ENCODE measurements at places on chromosomes 16 and 17.
A peak's percentile ranks its signal among the peaks of the same experiment; 100 is the strongest.

DNA sequence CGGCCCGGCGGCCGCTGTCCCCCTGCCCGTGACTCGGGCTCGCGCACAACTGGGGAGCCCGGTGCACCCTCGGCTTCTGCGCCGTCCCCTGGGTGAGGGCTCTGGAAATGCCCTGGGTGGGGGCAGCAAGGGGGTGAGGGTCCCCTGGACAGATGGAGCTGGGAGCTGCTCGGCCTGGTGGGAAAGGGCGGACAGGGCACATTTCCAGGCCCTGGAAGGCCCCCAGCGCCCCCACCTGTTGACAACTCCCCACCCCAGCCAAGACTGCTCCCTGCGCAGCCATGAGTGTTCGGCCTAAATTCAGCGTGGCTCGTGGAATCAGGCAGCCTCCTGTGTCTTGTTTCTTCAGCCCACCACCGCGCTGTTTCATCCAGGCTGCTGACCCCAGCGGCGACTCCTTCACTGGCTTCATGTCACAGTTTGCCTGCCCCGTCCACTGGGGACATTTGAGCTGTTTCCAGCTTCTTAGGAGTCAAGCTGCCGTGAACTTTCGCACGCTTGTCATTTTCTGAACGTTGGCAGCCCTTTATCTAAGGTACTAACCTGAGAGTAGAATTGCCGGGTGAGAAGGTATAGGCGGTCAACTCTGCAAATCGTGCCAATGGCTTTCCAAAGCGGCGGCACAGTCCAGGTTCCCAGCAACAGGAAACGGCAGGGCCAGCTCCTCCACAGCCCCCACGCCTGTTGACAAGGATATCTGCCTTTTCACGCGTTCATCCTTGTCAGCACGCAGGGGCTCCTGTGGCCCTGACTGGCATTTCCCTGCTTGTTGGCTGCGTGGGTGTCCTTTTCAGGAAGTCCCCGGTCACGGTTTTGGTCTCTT lies 895 bp downstream of the UTS2R start:
- DNase-seq = no peak

- DNase-seq = no peak
These were observed 28.7 kb downstream of the WIPI1 start for GRCh38 chr17:68428498-68429172.

- peak; percentile 34 for DNase-seq
These were observed 54.8 kb downstream of the CDH13 start for GRCh38 chr16:82681592-82681991.

GRCh38 chr16:55481023-55481422 lies 2.0 kb downstream of the MMP2 start:
- no peak for DNase-seq

GRCh38 chr17:29687596-29687995 lies 64.9 kb upstream of the CORO6 start:
- no peak for DNase-seq

DNA sequence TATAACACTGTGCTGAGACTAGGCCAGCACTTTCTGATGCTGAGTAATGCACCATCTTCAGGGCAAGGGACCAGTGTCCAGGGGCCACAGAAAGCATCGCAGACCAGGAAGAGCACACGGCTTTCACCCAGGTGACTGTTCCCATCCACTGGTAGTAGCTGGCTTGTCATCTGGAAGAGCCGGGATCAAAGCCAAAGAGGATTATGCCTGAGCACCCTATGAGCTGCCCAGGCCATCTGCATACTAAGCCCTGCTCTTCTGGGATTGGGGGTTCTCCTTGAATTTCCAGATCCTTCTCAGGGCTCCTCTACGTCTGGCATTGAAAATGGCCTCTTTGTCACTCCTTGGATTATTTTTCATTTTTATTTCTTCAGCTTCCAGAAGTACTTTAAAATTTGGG lies 140.7 kb downstream of the IRX3 start:
- DNase-seq = no peak

GRCh38 chr17:2450016-2450650 lies 49.3 kb upstream of the MNT start:
- no peak for DNase-seq

DNA sequence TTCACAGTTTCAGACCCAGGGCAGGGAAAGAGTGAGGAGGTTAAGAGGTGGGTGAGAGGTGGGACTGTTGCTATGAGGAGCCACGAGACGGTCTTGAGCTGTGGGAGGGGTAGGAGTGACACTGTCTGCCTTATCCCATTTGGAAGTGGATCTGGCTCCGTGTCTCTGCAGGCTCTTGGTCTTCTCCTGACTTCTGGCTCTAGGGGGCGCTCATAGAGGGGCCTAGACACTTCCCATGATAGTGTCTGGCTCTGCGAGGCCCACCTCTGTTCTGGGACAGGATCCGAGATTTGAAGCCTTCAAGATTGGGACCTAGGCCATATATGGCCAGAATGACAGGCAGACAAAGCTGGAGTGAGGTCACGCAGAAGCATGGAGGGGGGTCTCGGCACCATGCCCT lies 204.5 kb downstream of the GSG1L start:
- DNase-seq = peak; percentile 42

All from ELF-1 (cell line).